ENCODE measurements at places on chromosomes 2 and 18. TPM values are rescaled to one million over a fixed set of nuclear protein-coding genes. Genes with fewer than 3 reads are reported as not detected.

PDE1A gene
- total RNA-seq: 2.4 TPM

FOXD4L1 gene
- total RNA-seq: 0.15 TPM

GRCh38 chr2:239887604-239888003 is 137.5 kb downstream of the NDUFA10 start:
- no peaks in the 10 kb centered on the region for H3K27me3 ChIP-seq
- H3K4me1 ChIP-seq: no peaks in the 10 kb centered on the region
- DNase-seq: no peak
- no peak overlapping the region for H3K27ac ChIP-seq

DNA sequence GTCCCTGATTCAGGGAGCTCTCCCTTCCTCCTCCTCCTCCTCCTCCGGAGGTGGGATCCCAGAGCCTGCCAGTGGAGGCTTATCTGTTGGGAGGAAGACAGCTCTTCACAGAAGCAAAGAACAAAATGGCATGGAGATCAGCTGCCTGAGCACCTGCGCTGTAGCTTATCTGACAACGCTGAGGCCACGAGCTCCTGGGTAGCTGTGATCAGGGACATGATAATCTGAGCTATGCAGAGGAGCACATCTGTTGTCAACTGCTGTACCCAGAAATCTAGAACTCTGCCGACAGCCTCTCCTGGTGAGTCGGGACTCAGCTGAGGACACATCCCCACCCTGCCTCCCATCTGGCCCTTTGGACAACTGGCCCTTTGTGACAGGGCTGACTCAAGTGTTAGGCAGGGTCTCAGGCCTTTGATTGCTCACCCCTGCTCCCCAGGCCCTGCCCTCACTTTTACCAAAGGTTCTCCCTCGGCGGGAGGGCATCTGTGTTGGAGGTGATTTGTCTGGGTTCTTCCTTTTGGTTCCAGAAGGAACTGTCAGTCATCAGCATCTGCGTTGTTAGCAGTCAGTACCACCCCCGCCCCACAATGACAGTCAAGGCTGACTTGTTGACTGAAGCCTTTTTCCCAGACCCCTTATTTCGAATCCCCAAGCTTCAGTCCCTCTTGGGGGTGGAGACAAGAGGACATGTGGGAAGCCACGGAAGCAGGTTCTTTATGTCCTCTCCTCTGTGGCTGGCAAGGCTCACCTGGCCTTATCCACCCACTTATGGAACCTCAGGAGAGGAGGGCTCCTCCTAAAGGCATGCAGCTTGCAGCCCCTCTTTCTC is 5.9 kb upstream of the CNNM3 start:
- H3K27me3 ChIP-seq: no peaks in the 10 kb centered on the region
- H3K4me3 ChIP-seq: no peak overlapping the region
- no peak overlapping the region for H3K27ac ChIP-seq
- no peaks in the 10 kb centered on the region for H3K36me3 ChIP-seq
- DNase-seq: no peak
- no peaks in the 10 kb centered on the region for H3K4me1 ChIP-seq
